Amygdala (tissue), 56 donors: ENCODE measurements at places on chromosomes 13 and 19.
A peak's percentile ranks its signal among the peaks of the same experiment; 100 is the strongest.

- DNase-seq: no peak
These were observed 125.6 kb downstream of the SPRY2 start for GRCh38 chr13:80215368-80215767.

GRCh38 chr13:101416181-101417042 lies at the start of gene NALCN:
Gene NALCN (minus strand): TSS chr13:101416508. CDS start chr13:101399126, 17,382 bp downstream.
- DNase-seq: peak; percentile 56

DNA sequence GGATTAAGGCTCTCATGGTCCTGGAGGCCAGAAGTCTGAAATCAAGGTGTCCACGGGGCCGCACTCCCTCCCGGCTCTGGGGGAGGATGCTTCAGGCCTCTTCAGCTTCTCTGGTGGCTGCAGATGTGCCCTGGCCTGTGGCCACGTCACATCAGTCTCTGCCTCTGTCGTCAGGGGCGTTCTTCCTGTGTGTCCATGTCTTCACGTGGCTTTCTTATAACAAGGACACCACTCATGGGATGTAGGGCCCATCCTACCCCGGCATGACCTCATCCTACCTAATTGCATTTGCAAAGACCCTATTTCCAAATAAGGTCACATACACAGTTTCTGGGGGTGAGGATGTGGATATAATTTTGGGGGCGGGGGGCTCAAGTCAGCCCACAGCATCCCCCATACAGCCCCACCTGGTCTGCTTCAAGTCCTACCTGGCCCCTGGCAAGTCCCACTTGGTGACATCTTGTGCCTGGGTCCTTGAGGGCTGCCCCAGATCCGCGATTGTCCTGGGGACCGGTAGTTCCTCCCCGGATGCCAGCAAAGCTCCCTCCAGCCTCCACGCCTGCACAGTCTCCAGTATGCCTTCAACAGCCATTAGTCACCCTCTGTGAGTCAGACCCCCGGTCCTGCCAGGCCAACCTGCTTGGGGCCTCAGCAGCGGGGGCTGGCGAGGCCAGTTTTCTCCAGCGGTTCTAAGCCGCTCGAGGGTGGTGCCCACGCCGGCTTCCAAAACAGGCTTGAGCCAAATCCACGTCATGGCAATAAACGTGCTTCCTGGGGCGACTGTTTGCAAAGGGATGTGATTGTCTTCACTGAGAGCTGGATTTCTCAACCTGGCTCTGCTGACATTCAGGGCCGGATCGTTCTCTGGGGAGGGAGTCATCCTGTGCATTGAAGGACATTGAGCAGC lies 32.2 kb downstream of the MYO9B start:
- DNase-seq: no peak

DNA sequence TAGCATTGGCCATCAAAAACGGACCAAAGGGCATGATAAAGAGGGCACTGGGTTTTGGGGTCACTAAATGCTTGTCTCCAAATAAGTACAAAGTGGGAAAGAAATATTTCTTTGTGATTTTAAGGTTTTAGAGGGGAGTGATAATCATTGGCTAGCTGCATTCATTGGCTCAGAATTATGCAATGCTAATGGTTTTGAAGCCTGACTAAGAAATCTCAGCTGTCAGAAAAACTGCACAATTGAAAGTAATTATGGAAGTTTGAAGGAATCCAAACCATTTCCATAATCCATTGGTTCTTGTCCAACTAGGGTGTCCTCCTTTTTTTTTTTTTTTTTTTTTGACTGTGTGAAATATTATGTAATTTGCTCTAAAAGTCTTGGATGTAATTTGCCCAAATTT lies 88.2 kb upstream of the ARGLU1 start:
- DNase-seq: no peak

GRCh38 chr13:95516021-95516420 lies 36.5 kb upstream of the CLDN10 start:
- DNase-seq: no peak

DNA sequence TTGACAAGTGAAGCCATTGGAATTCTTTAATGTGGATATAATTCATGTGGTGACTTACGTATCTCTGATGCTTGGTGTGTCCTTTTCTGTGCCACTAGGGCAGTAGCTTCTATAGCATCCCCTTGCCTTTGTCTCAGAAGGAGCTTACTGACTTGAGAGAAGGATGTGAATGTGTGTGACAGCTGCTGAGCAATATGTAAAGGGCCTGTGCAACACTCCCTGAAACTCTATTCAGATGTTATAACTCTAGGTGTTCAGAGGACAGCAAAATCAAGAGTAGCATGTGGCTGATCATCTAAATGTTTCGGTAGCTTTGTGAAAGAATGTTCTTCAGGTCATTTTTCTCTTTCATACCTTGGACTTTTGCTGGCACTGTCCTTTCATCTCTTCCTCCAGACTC lies 189.5 kb downstream of the LMO7 start:
- no peak for DNase-seq

DNA sequence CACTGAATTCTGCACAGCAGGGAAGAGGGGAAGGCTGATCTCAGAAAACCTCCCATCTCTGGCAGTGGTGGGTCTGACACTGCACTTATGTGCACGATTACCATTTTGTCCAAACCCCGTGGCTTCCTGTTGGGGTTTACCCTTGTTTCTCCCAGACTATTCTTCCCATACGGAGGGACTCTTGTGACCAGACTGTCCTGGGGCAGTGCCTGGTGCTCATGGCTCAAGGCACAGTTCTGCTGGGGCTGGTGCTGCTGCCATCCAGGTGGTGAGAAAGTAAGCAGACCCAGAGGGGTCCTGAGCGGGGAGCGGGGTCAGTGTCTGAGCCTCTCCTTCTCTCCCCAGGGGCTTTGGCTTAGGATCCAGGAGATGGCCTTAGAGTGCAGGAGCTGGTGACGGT lies 5.1 kb upstream of the SIGLEC9 start:
- DNase-seq: no peak

GRCh38 chr13:36130552-36131221 lies 495 bp downstream of the DCLK1 start:
- no peak for DNase-seq

DNA sequence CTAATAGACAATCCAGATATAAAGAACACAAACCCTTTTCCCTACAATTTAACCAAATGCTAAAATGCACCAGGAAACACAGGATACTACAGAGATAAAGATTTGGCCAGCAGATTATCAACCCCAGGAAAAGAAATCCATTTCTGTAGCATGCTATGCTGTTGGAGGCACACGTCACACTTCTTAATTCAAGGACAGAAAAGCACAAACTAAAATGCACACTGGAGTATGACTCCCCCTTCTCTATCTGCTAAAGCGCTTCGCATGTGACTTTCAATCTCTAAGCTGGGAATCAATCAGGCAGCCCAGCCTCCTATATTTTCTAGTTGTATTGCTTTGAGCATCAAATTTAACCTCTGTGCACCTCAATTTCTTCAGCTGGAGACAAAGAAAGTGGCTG lies 22.2 kb downstream of the ABCC4 start:
- no peak for DNase-seq

DNA sequence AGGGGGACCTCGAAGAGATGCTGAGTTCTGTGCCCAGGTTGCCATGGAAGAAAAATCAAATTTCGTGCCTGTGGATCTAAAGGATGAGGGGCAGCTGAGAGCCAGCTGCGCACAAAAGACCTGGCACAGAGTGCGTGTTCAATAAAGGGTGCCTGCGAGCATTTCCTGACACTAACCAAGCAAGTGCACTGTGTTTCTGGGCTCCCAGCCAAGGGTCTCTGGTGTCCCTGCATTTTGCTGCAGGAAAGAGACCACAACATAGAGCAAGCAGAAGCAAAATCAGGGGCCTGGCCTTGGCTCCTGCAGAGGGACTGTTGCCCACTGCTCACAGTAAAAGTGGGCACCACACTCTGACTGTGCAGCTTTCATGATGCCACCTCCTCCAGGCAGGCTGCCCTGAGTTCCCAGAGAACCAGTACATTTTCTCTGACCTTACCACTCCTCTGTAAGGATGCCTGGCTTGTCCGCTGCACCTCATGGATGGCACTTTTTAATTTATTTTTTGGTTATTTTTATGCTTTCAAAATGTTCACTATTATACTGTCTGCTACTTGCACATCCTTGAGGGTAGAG lies 70.8 kb upstream of the GPR12 start:
- DNase-seq: no peak

GRCh38 chr13:35765941-35766340 lies 289.5 kb upstream of the MAB21L1 start:
- DNase-seq: no peak

DNA sequence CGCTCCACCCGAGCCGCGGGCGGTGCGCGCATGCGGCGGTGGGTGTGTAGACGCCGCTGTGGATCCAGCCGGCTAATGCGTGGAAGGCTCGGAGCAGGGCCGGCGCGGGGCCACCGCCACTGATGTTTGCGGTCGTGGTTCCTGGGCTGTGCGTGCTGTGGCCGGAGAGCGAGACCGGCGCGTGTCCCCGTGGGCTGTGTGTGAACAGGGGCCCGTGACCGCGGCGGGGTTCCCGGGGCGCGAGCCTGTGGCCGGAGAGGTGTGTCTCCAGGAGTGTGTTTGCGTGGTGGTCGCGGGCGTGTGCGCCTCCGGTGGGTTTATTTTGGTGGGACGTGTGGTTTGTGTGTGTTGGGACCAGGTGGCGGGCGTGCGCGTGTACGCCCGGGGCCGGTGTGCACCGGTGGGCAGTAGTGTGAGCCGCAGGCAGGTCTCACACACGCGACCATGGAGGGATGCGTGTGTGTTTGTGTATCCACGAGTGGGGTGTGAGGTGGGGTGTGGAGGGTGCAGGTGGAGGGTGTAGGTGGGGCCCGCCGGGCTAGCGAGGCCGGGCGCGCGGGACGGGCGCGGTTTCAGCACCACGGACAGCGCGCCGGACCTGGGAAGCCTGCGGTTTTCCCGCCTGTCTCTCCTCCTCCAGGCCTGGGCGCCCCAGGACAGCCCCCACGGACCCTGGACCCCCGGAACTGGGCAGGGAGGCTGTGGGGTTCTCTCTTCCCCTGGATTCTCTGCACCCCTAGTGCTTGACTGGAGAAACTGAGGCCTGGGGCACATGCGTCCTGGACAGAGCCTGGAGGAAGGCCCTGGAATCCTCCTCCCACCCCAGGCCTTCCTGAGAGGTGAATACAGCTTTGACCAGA lies 1.6 kb downstream of the HCN2 start:
- no peak for DNase-seq

GRCh38 chr13:26254583-26255111 lies 718 bp downstream of the CDK8 start:
- DNase-seq: peak; percentile 50

DNA sequence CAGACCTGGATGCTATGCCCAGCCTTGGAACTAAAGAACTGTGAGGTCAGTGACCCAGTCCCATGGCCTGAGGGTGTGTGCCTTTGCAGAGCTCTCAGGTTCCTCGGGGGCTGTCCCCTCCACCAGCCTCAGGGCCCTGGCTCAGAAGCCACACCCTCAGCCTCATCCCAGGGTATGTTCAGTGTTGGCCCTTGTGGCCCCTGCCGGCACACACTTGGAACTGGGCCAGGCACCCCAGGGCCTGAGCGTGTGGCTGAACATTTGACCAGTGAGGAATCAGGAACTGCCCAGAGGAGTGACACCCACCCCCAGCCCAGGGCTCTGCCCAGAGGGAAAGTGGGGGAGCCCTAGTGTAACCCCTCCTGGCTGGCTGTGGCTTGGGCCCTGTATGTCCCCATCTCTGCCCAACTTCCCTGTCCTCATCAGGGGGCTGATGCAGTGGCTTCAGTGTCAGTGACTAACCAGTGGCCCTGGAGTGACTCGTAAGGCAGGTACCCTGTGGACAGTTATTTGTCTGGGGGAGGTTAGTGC lies 10.0 kb downstream of the NKPD1 start:
- no peak for DNase-seq

- no peak for DNase-seq
These were observed 63.5 kb upstream of the ANKRD10 start for GRCh38 chr13:110978390-110978789.

DNA sequence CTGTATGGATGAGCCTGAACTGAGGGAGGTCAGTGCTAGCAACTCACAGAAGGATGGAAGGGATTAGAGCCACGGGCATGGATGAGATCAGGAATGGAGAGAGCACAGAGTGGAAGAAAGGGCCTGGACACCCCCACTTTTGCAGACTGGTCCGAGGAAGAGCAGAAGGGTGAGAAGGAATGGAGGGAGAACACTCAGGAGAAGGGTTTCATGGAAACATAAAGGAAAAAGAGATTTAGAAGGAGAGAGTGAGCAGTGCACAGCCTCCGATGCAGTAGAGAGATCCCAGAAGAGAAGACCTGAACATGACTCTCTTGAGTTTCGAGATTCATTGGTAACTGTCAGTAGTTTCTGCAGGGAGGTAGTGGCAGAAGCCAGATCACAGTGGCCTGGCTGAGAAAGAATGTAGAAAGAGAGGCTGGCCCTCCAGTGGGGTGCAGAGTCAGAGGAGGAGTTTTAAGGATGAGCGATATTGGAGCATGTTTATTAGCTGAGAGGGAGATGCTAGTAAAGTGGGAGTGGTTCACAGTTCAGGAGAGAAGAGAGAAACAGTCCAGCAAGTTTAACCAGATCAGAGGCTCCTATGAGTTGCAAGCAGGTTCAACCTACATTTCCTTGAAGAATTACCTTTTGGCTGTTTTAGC lies 108.9 kb downstream of the ZAR1L start:
- no peak for DNase-seq

DNA sequence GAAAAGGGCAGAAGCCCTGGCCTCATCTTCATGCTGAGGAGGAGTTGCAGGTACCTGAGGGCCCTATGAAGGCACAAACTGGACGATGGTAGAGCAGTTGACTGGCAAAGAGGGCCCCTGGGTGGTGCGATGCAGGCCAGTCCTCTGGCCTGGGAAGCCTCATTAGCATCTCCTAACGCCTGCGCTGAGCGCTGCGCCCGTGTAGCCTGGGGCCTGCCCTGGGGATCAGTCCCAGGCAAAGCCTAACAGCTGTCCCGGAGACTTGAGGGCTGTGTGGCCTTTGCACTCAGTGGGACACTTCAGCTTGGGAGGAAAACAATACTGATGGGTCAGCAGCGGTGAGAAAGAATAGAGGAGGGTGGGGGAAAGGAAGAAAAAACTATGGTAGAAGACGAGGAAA lies 187.7 kb downstream of the RAP2A start:
- no peak for DNase-seq

GRCh38 chr13:49629947-49630346 lies 1.6 kb downstream of the ARL11 start:
- DNase-seq: no peak
